NCI-H1436 treated with DMSO at 0.1 percent for 48 hours (cell line): ENCODE measurements at places on chromosomes 11 and 22.

DNA sequence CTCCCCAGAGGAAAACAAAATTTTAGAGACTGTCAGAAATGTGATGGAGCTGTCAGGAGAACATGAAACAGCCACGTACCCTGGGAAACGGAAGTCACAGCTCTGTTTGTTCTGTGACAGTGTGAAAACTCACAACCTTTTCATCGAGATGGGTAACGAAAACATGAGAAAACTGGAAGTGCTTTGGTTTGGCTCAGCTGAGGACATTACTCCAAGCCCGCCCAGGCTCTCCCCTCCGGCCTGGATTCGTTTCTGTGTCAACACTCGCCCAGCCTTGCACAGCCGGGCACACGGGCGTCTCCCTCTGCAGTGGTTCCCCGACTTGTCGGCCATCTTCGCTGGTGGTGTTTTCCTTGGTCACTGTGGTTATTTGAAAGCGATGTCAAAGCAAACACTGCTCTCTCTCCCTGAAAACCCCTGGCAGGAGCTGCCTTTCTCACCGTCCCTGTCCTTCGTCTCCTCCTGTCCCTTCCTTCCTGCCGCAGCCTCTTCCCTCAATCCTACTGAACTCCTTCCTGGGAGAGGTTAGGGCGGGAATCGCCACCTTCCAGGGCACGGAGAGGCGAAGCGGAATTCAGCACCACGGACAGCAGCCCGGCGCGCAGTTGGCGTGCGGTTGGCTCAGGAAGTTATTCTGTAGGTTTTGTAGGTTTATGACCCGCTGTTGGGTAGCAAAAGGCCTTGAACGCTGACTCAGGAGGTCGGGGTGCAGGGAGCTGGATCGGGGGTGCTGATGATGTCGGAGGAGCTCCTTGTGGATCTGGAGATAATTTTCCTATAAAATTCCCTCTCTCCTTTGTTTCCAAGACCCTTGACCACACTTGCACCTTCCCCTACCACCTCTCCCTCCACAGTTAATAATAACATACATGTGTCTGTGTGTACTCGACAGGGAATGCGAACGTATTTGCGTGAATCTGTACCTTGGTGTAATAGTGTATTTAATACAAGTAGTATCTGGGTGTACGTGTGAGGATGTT, 13.1 kb upstream of the RPS19BP1 start:
- no peak for DNase-seq

DNA sequence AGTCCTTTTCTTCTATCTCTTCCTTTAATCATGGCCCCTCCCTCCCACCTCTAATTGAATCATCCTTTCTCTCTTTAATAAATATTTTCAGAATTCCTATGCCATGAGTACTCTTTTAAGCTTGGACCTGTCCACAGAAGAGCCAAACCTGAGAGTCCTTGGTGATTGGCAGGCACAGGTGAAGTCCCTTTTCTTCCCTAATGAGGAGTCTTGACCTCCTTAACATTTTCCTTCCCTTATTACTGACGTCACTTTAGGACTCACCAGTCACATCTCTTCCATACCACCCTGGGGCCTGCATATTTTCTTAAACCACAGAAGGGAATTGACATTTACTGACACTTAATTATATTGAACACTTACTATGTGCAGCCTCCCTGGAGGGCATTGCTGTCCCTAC, 41.0 kb upstream of the RASSF10 start:
- no peak for DNase-seq

DNA sequence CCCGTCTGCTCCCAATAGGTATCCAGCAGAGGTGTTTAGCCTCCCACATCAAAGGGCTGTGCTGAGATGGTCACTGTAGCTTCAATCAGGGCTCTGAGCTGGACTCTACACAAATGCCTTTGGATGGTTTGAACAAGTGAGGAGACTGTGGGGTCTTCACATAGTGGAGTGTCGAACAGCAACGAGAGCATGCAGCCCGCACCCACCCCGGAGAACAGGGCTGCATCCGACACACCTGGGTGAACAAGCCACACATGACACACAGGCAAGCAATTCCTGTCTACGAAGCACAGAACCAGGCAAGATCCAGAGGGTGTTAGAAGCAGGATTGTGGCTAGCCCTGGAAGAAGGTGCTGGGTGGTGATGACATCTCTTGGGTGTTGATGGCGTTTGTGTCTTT, 58.0 kb upstream of the FGF3 start:
- no peak for DNase-seq

GRCh38 chr22:42747701-42748513, 27.2 kb upstream of the A4GALT start:
- DNase-seq = no peak

- DNase-seq = no peak
Measured at GRCh38 chr11:66316849-66317251, at the start of gene CD248. CD248 (minus strand) TSS chr11:66317044; CDS start chr11:66317027, 17 bp downstream.

- DNase-seq = no peak
Measured at GRCh38 chr11:45921561-45922424, 663 bp upstream of the LARGE2 start.

- no peak for DNase-seq
Measured at GRCh38 chr11:27497284-27497866, 9.2 kb downstream of the LIN7C start.

DNA sequence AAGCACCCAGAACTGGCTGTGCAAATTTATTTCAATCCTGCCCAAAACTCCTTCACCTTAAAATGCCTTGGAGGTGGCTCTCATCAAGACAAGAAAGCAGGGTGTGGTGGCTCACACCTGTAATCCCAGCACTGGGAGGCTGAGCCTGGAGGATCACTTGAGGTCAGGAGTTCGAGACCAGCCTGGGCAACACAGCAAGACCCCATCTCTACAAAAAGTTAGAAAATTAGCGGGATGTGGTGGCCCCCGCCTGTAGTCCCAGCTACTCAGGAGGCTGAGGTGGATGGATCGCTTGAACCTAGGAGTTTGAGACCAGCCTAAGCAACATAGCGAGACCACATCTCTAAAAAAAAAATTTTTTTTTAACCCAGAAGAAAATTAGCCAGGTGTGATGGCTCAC, 689 bp upstream of the RAB39A start:
- DNase-seq = no peak

GRCh38 chr11:132948252-132948651, 584.0 kb downstream of the OPCML start:
- DNase-seq = no peak

GRCh38 chr11:44613153-44613552, 47.7 kb downstream of the CD82 start:
- DNase-seq = no peak

DNA sequence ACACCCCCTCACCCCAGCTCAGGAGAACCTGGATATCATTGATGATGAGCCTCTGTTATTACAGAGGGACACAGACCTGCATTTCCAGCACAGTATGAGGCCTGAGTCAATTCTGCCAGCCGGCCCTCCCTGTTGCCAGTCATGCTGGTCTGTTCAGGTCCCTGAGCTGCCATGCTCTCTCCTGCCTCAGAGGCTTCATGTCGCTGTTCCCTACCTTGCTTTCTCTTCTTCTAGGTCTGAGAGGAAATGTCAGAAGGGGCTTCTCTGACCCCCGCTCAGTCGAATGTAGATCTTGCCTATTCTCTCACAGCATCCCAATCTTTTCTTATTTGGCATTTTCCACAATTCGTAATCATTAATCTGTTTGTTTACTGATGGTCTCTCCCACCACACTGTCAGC, 21.8 kb upstream of the ABCC8 start:
- DNase-seq = no peak

DNA sequence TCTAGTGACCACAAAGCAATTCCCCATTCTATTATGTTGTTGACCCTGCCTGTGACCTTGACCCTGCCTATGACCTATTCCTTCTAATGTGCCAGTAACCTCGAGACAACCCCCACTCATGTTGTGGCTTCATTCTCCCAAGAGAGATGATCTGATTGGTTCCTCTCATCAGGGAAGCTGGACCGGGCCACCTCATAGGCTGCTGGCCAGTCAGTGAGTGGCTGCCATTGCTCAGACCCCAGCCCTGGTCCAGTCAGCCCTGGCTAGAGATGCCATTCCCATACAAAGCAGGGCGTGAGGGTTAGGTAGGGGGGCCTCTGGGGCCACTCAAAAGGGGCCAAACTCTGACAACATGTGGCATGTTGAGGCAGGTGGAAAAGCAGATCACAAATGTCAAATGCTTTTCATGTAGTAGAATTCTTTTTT, 11.9 kb downstream of the SLC29A2 start:
- no peak for DNase-seq

DNA sequence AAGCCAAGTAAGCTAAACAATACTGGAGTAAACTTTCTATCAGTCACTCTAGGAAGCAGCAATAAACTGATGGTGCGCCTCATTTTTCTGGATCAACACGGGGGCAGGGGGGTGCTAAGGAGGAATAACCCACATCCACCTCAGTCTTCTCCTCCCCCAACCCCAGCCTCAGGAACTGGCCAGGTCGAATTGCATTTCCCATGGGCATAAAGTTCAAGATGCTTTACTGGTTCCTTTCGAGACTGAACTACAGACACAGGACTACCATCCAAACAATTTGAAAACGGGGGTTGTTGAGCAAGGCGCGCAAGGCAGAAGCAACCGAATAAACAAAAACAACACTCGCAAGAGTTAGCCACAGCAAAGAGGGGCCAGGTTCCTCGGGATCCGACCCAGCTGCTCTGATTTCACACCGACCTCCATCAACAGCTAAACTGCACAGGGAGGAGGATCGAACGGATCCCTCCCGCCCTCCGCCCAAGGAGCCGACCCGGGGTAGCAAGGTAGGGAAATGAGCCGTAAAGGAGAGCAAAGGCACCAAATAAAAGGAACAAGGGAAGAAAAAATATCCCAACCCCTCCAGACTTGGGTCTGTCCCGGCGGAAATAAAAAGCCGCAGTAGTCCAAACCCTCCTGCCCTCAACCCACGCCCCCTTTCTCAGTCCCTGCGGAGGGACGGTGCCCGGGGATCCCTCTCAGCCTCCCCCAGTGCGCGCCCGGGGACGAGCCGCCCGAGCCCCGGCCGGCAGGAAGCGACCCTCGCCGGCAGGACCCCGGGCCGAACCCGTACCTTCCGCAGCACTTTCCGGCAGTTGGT, 801 bp downstream of the SESN3 start:
- no peak for DNase-seq

DNA sequence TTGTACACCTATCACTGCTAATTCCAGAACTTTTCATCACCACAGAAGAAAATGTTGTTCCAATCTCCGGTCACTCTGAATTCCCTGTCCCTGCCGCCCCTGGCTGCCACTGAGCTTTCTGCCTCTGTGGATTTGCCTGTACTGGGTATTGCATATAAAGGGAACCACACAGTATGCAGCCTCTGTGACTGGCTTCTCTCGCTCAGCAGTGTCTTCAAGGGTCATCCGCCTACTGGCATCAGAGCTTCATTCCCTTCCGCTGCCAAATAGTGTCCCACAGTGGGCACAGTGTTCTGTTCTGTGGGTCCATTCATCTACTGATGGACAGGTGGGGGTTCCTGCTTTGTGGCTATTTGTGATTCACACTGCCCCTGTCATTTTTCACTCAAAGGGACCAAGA, 5.3 kb downstream of the DHCR7 start:
- no peak for DNase-seq

DNA sequence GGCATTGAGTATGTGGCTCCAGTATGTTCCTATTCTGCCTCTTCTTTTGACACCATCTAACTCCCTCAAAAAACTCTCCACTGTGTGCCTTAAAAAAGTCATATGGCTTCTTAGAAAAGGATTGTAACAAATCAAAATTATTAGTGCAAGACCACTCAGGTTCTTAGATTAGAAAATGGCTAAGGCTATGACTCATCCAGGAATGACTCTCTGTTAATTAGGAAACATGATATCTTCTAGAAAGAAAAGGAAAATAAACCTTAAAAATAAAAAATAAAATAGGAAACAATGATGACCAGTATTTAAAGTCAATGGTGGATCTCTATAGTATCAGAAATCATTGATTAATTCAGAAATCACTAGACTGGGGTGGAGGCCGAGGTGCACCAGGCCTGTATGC, 21.7 kb downstream of the SLC25A17 start:
- DNase-seq = no peak

- no peak for DNase-seq
Measured at GRCh38 chr22:40212121-40212520, 34.4 kb downstream of the TNRC6B start.
